Left kidney (tissue), 8 donors: ENCODE measurements at places on chromosomes 12 and 14. TPM values are rescaled to one million over a fixed set of nuclear protein-coding genes. Genes with fewer than 3 reads are reported as not detected.

DNA sequence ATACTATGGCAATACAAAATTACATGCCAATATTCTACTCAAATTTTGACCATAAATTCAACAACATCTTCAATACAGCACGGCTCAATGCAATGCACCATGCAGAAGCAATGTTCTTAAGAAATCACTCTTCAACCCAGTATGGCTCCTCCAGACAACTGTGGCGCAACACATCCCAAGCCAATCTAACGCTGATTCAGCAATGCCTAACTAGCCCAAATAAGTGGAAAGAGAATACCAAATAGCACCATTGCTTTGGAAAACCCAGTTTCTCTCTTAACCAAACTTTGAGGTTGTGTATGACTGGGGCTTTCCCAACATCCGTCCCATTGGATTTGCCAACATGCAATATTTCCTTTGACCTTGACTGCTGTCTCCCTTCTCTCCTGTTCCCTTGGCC, 211.1 kb upstream of the TBX3 start:
- no peak for DNase-seq

GRCh38 chr14:33206981-33207380, 268.3 kb downstream of the NPAS3 start:
- no peak for DNase-seq

- no peak for DNase-seq
Observed at GRCh38 chr12:106287364-106287763, 15.2 kb upstream of the TCP11L2 start.

DNA sequence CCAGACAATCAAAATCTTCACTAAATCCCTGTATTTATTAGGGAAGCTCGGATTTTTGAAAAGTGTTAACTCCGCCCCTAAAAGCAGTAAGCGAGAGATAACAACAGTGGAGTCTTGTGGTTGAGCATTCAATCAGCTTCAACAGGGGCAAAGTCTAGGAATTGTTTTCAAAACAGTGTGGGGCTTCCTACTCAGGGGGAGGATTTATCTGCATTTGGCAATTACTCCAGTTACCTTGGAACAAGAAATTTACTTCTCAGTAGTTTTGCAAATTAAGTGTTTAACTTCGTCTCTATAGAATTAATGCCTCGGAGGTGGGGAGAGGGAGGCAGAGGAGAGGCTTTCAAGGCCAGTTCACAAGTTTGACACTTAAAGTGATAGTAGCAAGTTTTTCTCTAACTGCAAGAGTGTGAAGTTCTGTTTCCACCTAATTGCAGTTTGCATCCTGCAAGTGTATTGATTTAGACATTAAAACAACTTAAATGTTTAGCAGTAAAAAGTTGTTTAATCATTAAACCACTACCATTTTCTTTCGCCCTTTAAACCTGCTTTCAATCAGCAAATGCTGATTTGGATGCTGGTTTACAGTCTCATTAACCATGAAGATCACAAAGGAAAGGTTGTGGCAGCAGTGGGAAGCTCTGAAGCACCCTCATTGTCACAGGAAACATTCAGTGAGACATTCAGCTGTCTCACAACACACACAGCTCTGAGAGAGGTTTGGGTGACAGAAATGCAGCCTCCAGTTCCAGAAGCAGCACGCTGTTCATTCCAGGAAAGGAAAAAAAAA, 102.0 kb downstream of the HMGA2 start:
- DNase-seq = no peak

DNA sequence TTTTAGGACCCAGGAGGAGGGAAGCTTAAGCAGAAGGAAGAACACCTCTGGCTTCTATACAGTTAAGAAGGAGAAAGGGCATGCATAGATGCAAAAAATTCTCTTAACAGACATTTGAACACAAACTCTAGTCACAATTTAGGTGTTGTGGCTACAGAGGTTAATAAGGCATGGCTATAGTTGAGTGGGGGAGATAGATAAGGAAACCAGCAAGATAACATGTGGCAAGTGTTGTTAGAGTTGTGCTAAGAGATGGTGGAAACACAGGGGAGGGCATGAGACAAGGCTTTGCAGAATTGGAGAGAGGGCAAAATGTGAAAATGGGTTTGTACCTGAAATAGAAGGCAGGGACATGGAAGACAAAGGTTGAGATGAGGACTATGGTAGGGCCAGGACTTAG, 88.9 kb downstream of the MSRB3 start:
- DNase-seq = no peak

GRCh38 chr12:132423251-132423819, 66.6 kb upstream of the FBRSL1 start:
- DNase-seq = no peak

DNA sequence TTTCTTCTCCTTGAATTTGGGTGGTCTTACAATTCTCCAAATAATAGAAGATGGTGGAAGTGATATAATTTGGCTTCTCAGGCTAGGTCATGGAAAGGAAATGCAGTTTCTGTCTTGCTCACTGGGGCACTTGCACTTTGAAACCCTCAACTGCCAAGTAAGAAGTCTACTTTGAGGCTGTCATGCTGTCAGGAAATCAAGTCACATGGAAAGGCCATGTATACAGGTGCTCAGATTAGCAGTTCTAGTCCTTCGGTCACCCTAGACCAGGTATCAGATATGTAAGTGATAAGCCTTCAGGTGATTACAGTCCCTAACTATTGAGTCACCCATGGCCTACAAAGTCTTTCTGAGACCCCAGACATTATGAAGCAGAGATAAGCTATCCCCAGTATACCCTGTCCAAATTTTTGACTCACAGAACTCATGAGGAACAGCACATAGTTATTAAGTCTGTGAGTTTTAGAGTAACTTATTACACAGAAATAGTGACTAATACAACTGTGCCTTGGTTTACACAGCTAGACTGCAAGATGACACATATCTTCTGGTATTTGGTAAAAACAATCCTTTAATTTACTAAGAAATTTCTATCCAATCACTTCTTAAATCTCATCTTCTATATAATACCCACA, 26.3 kb upstream of the BBS10 start:
- no peak for DNase-seq

DNA sequence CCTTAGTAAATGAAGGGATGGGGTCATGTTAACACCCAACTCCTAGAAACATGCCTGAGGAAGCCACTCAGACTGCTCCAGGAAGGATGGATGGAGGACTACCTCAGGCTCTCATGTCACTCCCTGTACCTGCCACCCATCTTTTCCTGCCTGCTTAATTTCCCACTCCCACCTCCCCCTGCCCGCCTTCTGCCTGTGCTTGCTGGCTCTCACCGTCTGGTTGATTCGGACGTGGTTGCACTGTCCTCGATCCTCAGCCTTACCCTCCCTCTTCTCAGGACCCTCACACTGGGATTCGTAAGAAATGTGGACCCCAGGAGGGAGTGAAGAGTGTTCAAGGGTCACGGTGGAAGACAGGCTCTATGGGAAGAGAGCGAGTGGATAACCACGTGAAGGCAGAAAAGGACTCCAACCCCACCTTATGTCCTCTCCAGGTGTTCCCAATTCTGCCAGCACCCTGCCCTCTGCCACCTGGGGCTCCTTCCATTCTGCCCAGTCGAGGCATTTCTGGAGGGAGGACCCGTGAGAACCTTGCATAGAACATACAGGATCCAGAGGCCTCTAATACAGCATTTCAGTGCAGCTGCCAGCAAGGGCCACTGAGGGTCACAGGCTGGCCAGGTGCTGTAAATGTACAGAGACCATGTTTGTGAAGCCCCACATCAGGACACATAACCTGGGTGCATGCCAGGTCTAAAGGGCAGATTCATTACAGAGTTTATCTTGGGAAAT, 12.9 kb downstream of the ITGB7 start:
- DNase-seq = no peak

GRCh38 chr12:125038976-125039625, 26.1 kb upstream of the AACS start:
- no peak for DNase-seq

DNA sequence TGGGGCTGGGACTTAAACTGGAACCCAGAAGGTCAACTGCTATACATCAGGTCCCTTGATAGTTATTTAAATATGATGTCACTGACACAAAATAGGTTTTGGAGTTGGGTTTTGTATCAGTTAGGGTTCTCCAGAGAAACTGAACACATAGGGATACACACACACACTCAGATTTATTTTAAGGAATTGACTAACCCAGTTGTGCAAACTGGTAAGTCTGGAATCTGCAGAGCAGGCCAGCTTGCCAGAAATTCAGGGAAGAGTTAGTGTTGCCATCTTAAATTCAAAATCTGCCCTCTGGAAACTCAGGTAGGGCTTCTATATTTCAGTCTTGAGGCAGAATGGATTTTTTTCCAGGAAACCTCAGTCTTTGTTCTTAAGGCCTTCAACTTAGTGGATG, 36.9 kb downstream of the MAPK1IP1L start:
- no peak for DNase-seq

- DNase-seq = no peak
Observed at GRCh38 chr12:58425481-58426392, 484.4 kb downstream of the ATP23 start.

GRCh38 chr12:43333644-43334043, 218.4 kb downstream of the ADAMTS20 start:
- no peak for DNase-seq

GRCh38 chr12:49665384-49665783, 41.8 kb downstream of the FMNL3 start:
- DNase-seq = no peak

GRCh38 chr12:52390739-52391617, 5.5 kb upstream of the KRT84 start:
- no peak for DNase-seq

- no peak for DNase-seq
Observed at GRCh38 chr12:85641796-85642195, 194.4 kb downstream of the RASSF9 start.

GRCh38 chr12:104423809-104424208, 32.9 kb upstream of the CHST11 start:
- DNase-seq = no peak

GRCh38 chr14:105316968-105317510, 2.5 kb downstream of the PACS2 start:
- no peak for DNase-seq

GRCh38 chr12:75699728-75700496, 188.5 kb upstream of the KRR1 start:
- no peak for DNase-seq

- DNase-seq = no peak
Observed at GRCh38 chr12:66337381-66338010, 35.2 kb downstream of the HELB start.

GRCh38 chr14:35556548-35556947, 22.6 kb downstream of the INSM2 start:
- DNase-seq = no peak

GRCh38 chr12:96195845-96196451, 1.8 kb downstream of the ELK3 start:
- DNase-seq = no peak

DNA sequence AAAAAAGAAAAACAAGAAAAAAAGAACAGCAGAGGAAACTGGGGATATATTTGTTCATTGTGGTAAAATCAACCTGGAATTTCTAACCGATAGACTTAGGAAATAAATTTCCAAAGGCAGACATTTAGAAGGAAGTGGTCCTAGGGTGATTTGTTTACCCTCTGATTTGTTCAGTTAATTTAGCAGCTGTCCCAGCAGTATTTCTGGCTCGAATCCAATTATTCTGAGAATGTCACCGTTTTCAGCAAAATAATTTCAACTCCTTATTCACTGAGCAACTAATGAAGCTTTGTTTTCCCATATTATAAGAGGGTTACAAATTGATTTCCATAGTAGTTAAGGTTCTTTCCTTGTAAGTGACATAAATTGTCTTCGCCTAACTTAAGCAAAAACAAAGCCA, 285.2 kb upstream of the SYT10 start:
- DNase-seq = no peak

DNA sequence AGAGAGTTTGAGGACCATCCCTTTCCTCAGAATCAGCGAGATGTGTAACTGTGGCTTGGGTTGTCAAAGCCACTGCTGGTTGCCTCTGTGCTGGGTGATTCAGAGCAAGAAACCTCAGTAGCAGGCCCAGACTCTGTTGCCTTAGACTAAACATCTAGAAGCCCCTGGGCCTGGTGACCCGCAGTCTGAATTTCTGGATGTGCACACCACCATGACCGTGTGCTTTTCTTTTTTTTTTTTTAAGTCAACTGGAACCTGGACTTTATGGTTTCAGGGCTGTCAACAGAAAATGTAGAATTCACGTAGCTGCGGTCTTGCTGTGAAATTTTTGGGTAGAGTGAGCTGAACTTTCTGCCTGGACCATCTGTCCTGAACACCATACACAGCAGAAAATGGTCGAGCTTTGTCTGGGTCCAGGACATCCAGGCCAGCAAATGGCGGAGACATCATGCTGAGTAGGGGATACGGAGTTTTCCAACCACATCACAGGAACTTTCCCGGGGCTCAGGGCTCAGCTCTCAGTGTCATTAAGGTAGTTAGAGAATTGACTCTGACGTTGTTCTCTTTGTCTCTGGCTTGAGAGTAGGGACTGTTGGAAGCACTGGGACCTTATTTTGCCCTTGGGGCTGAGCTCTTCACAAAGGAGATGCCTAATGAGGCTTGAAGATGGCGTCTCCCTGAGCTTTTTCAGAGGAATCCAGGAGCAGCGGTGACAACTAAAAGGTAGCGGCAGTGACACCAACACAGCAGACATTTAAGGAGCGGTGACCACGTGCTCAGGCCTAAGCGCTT, 23.0 kb upstream of the BATF start:
- no peak for DNase-seq

GRCh38 chr14:105063056-105063455, 2.2 kb downstream of the GPR132 start:
- DNase-seq = no peak

DNA sequence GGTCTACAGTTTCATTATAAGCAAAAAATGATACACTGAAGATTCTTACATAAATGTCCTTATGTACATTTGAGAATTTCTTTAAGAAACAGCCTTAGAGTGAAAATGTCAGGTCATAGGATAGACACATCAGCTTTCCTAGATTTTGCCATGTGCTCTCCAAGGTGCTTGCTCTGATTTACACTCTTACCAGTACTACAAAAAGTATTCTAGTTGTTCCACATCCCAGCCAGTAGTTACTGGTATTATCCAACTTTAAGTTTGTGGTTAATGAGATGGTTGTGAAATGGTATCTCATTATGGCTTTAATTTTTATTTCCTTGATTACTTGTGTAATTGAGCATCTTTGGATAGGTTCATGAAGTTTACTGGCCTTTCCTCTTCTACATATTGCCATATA, 5.0 kb upstream of the LRRK2 start:
- DNase-seq = no peak

DNA sequence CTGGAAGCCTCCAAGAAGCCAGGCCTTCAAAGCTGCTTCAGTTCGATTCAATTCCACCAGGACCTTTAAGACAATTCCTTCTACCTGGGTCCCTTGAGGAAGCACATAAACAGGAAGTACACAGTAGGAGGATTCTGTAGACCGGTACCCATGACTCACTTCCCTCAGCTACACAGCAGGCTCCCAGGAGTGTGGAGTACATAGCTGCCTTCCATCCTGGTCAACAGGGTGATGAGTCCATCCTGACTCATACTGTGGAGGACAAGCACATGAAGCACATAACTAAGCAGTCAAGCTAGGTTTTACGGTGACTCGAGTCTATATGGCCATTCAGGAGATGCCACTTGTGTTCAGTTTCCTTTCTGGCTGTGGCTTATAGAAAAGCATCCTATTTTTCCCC, 197.6 kb upstream of the RBM19 start:
- DNase-seq = no peak

GRCh38 chr14:65961004-65961403, 525.2 kb upstream of the CCDC196 start:
- no peak for DNase-seq

- no peak for DNase-seq
Observed at GRCh38 chr14:29232711-29233110, 466.1 kb downstream of the FOXG1 start.

The SLCO1B1 gene
- not detected for polyA plus RNA-seq

The IL23A gene
- 1.2 TPM for polyA plus RNA-seq

The LMNTD1 gene
- polyA plus RNA-seq = not detected

The PPP1R12A gene
- polyA plus RNA-seq = 112 TPM
